Stimulated activated CD4-positive, alpha-beta T cell treated with anti-CD3 and anti-CD28 coated beads, Interleukin-15, amount 100 ng/mL, for 1 hour (primary cell): ENCODE measurements at places on chromosomes 7 and 10.

DNA sequence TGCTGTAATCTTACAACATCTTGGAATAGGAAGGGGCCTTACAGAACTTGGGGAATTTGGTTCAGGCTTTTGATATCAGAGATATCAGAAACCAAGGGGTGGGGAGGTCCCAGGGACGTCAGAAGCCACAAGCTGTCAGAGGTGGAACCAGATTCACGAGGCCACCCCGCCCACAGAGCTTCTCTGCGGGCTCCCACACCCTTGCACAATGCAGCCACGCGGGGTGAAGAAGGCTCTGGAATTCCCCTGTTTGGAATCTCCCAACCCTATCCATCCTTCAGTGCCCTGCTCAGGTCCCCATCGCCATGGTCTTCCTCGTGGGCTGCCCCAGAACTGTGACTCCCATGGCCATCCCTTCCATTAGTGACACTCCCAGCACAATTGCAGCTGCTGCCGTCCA is 247.1 kb upstream of the SHH start:
- DNase-seq, result no peak

- DNase-seq, result no peak
Observed at GRCh38 chr7:45595809-45596664, 21.9 kb downstream of the ADCY1 start.

DNA sequence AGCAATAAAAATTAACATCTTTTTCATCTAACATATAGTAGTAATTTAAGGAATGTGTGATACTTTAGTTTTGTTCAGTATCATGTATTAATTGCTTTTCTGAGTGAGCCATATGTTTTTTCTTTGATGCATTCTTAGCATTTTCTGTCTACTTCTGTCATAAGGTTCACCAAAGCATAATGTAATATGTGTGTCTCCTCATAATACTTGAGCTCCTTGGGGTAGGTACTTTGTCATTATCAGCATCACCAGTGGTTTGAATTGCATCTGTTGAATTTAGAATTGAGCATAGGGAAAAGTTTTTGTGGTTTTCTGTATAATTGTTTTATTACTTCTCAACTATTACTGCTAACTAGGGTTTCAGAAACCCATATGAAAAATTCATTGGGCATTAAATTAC is 26.5 kb downstream of the VPS50 start:
- no peak for DNase-seq

DNA sequence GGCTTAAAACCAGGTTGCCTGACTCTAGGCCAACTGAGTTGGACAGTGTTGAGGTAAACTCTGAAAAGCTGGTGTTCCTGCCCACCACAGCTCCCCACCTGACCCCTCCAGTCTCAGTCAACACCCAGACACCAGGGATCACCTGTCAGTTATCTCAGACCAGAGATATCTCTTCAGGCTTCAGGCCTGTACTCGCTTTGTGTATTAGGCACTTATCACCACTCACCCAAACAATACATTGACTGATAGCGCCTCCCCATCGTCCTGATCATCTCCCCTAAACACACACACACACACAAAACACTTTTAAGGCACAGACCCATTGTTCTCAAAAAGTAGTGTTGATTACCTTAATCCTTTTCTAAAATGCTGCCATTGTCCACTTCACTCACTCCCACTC is 111.5 kb downstream of the PLCE1 start:
- DNase-seq, result no peak

GRCh38 chr10:99620711-99621453 is 643 bp upstream of the SLC25A28 start:
- DNase-seq, result peak; percentile 80

- DNase-seq, result no peak
Observed at GRCh38 chr7:158695726-158696452, 8.7 kb downstream of the NCAPG2 start.

DNA sequence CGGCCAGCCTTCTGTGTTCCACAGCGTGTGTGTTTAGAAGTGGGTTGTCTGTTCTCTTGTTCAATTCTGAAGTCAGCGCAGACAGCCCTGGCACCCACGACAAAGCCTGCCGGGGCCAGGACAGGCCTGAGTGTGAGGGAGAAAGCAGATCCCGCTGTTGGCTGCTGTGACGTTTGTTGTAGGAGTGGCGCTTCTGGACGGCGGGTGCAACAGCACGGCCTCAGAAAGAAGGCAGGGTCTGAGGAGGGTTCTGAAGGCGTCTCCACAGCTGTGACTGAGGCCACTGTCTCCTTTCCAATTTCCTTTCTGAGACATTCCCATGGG is 76.2 kb downstream of the VIPR2 start:
- no peak for DNase-seq

DNA sequence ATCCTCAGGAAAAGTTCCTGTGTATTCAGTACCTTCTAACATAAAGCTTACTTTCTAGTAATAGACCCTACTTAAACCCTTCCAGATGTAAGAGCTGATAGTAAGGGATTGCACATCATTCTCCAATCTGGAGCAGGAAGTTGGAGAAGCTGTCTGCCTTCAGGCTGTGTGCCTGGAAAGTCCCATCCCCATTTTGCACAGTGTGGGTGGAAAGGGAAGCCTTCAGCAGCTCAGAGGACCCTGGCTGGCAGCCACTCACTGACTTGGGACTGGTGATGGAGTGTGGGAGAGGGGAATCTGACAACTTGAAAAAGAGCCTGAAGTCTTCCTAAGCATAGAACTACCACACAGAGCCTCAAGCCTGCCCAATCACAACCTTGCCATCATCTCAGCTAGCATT is 164.1 kb upstream of the ADO start:
- DNase-seq, result no peak

GRCh38 chr7:115693779-115694178 is 336.8 kb downstream of the TFEC start:
- DNase-seq, result no peak

DNA sequence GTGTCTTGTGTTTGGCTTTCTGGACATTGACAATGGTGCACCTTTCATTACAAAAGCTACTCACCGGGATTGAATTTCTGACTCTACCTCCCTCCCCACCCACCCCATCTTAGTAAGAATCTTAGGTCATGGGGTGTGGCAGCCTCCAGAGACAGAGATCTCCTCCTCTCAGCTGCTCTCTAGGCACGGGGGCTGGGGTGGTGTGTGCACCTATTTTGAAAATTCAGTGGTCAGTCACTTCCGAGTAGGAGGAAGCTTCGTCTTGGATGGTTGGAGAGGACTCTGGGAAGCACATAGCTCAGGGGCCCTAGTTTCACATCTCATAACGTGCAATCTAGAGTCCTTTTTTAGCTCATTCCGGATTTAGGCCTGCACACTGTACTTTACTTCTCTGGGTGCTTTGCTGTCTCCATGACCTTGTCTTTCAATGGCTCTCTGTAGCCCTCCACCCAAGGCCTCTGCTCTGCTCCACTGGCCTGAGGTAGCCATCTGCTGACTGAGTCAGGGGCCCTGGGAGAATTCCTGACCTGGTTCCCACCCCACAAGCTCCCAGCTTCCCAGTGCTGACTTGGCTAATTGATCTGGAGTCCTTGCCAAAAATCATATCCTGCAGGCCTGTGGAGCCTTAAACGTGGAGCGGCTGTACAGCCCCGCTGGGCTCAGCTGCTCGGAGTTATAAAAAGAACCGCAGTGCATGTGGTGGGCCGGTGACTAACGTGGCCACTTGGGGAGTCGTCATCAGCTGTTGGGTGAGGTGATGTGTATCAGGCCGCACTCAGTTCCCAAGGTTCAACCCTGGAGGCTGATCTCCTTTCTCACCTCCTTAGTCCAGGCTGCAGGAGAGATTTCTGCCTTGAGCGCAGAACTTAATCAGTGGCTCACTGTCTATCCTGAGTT is 19.3 kb upstream of the ADAMTS14 start:
- DNase-seq, result no peak

GRCh38 chr10:113562069-113562468 is 9.2 kb downstream of the HABP2 start:
- DNase-seq, result no peak

DNA sequence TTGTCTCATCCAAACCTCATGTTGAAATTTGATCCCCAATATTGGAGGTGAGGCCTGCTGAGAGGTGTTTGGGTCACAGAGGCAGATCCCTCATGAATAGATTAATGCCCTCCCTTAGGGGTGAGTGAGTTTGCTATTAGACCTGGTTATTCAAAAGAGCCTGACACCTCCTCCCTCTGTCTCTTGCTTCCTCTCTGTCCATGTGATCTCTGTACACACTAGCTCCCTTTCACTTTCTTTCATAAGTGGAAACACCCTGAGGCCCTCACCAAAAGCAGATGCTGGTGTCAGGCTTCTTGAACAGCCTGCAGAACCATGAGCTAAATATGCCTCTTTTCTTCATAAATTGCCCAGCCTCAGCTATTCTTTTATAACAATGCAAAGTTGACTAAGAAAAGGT is 447.1 kb downstream of the MDFIC start:
- DNase-seq, result no peak

DNA sequence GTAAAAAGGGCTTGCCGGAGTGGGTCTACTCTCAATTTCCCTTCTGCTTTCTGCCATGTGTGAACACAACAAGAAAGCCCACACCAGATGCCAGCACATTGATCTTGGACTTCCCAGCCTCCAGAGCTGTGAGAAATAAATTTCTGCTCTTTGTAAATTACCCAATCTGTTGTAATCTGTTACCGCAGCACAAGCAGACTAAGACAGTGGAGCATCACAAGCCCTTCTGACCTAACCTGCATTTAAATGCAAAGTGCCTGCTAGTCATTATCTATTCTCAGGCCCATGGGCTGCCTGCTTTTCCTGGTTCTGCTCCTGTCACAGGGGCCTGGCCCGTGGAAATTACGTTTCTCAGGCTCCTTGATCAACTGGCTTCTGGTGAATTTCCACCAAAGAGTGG is 199.3 kb upstream of the AUTS2 start:
- no peak for DNase-seq

DNA sequence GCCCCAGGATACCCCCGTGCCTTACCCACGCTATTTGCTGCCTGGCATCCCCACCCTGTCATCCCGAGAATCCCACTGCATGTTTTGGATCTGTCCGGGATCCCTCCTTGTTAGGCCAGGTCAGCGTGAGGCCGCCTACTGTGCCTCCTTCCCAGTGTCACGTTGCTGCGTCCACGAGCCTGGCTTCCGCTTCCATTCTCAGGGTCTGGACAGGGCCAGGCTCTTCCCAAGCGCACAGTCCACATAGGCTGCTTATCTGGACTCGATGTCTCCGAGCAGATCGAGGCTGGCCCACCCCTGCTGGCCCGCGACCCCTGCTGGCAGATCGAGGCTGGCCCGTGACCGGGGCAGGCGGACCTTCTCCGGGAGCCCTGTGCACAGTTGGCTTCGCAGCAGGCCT is 27.1 kb downstream of the FOXK1 start:
- DNase-seq, result no peak

DNA sequence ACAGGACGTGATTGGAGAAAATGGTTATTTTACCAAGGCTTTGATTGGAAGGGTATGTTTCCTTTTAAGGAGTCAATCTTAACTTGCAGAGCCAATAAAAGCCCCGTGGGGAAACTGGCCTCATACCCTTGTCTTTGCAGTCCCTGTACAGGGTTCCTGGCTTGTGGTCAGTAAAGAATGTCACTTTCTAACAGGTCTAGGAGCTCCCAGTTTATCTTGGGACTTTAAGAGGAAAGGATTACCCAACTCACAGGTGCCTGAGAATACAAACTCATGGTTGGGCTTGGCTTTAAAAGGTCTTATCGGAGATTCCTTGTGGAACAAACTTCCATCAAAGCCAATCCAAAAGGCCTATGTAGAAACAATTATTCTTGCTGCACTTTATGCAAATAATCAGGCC is 221.8 kb downstream of the PHF14 start:
- no peak for DNase-seq

DNA sequence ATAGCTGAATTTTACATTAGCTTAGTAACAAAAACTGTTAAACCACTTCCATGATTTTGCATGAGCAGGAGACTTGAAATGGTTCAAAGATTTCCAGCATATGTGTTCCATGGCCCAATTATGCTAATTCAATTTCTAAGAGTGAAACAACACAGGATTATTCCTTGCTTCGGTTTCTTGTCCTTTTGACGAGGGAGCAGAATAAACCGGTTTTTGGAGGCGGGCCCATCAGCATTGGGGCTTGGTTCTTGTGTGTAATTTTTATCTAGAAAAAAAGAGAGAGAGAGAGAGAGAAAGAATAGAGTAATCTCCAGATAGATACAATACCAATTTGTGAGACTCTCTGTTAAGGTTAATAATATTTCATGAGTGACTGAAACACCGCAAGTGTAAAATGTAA is 159.5 kb upstream of the ETV1 start:
- DNase-seq, result no peak

DNA sequence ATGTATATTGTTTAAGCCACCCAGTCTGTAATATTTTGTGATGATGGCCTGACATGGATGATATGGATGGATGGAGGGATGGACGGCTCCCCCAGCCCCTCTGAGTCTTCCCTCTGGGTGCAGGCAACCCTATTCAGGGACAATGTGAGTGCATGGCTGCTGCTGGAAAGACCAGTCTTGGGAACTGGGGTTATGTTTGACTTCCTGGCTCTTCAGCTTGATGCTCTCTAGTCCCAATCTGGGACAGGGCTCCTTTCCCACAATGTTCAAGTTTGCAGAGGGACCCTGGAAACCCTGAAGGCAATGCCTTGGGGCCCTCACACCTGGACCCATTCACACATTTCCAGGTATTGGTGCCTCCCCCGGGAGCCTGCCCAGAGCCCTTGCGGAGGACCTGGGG is 52.3 kb upstream of the RET start:
- DNase-seq, result no peak

DNA sequence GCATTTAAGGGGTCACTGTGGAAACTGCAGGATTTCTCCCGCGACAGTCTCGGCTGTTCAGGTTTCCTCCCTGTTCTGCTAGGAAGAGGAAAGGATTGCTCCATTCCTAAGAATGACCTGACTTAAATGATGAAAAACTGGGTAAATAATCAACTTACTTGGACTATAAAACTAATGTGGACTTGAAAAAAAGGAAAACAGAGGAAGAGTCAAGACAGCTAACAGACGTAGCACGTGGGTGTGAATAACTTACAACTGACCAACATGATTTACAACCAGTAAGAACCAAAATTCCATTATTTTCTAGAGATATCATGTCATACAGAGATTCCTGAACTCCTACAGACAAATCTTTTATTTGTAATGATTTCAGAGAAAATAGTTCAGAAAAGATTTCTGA is 93.8 kb downstream of the ADAM12 start:
- DNase-seq, result no peak

GRCh38 chr7:55504093-55504859 is 68.0 kb downstream of the VOPP1 start:
- no peak for DNase-seq

DNA sequence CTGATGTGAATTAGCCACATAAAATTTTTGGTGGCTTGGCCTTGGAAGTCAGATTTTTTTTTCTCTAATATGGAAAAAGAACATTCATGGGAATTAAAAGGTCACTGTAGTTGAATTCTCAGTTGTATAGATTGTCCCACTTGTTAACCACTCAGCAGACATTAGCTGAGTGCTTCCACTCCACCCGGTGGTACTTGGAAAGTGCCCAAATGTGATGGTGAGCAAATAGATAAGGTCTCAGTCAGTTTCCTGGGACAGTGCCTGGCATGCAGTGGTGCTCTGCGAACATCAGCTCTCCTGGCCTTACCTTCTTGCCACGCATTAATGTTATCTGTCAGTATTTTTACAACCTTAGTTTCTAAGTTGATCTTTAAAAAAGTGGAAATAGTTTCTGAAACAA is 1.4 kb downstream of the ATP5F1C start:
- no peak for DNase-seq
